Activated CD4-positive, alpha-beta T cell treated with anti-CD3 and anti-CD28 coated beads for 48 hours (primary cell): ENCODE measurements at places on chromosomes 7 and 10.

DNA sequence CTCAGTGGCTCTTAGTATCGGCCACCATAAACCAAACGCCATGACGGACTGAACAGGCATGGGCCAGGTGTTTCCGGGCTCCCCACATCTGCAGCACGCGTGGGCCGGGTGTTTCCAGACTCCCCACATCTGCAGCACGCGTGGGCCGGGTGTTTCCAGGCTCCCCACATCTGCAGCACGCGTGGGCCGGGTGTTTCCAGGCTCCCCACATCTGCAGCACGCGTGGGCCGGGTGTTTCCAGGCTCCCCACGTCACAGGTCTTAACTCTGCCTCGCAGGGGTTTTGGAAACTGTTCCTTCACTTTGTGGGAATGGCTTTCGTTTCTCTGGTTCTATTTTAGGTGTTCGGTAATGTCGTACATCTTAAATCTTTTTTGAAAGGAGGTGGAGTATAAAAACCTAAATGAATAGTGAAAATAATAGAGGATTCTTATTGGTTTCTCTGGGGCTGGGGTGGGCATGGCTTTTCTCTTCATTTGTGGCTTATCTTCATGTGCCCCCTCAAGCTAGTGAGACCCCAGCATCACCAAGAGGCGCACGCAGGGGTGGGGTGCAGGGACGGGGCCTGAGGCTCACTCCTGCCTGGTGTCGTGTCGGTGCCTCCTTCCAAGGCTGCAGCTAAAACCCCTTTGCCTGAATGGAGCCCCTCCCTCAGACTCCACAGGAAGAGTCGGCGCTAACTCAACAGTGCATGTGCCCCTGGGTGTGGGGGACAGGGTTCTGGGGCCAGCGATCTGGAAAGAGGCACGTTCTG lies 126.3 kb downstream of the WDR37 start:
- no peak for DNase-seq

DNA sequence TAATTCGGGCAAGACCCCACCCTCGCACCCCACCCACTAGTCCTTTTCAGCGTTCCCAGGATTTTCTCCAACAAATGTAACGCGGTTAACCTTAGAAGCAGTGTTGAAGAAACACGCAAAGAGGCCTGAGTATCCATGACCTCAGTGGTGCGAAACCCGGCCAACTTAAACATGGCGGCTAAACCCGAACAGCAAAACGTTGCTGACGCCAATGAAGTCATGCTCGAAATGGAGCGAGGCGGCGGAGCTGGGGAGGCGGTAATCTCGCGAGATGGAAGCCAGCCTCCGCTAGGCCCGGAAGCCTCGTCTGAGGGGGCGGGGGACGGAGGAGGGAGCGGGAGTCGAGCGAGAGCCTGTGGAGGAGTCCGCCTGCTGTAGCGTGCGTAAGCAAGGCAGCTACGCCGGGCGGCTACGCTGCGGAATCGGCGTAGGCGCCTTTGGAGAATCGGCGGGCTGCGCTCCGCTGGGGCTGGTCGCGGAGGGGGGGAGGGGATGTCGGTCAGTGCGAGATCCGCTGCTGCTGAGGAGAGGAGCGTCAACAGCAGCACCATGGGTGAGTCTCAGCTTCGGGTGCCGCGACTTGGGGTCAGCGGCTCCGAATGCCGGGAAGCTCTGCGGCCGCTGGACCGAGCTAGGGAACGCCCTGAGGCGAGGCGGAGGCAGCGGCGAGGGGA lies at the start of gene SEPTIN7:
Gene SEPTIN7 (plus strand): TSS at position 340 of the 674 bp plus-strand sequence. CDS start 153 bp downstream, at position 493.
- DNase-seq, result peak; percentile 99

DNA sequence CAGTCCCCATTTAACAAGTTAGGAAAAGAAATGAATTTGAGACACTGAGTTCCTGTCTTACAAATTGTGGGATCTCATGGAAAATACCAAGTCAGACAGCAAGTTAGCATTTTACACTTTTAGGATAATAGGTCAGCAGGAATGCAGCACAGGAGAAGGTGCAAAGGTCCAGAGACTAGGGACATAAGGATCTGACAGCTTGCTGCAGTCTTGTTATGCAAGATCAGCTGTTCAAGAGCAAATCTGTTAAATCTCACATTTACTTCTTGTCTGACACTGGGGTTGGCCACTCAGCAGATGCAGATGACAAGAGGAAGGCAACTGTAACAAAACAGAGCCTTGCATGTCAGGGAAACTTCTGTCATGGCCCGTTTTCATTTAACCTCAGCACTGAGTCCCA lies 239.6 kb downstream of the PHF14 start:
- no peak for DNase-seq

DNA sequence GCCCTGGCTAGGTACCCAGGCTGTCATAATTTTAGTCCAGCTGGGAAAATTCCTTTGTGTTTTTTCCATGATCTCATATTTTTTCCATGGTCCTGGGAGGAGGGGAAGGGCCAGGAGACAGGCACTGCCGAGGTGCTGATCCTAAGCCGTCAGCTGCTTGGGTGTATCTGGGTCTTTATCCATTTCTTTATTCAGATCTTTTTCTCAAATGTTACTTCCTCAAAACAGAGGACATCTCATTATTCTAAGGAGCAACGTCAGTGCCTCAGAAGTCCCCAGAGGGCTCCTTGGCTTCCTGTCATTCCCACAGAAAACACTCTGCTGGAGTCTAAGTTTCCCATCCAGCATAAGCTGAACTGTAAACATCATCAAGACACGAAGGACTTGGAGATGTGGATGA lies 2.8 kb upstream of the OR6V1 start:
- DNase-seq, result no peak

DNA sequence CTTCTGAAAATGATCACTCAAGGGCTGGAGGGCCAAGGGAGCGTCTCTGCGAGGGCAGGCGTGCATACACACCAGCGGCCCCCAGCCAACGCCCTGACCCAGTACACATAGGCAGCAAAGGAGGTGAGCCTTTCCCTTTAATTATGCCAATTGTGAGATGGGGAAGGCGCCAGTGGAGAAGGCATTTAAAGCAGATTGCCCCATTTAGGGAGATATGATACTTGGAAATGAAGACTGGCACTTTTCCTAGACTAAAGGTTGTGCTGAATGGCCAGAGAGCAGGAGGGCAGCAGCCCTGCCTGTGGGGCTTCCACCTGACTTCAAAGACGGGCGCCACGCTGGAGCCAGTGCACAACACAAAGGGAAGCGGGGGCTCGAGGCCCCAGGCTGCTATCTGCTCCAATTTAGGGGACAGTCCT lies 24.1 kb downstream of the HIPK2 start:
- DNase-seq, result no peak

GRCh38 chr10:69661414-69662172 lies 31.5 kb downstream of the FAM241B start:
- DNase-seq, result no peak
